Smooth muscle cell of the brain vasculature (primary cell): ENCODE measurements at places on chromosomes 1 and 21.

GRCh38 chr1:178630417-178630816, 94.6 kb upstream of the RALGPS2 start:
- DNase-seq: no peak

GRCh38 chr1:37596182-37596667, 488 bp upstream of the GNL2 start:
- no peak for DNase-seq

DNA sequence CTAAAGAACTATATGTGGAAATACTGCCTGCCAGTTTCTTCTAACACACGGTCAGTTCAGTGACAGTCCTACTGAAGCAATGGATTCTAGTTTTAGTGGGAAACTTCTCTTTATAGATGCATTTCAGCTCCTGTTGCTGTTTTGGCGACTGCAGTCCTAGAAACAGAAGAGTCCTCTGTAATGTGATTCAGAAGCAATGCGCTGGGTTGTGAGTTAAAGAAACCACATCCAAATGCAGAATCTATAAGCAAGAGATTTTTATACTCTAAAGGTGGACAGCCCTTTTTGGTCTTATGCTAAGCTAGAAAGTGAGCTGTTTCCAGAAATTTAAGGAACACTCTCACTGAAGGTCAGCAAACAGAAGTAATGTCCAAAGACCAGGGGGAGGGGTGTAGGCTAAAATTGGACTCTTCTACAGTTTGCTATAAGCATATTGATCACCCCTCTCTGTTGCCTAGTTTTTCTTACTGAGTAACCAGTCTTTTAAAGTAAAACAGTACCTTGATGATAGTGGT, 30.8 kb downstream of the DUSP10 start:
- DNase-seq: no peak

GRCh38 chr1:231311720-231312431, 25.8 kb downstream of the EXOC8 start:
- no peak for DNase-seq

DNA sequence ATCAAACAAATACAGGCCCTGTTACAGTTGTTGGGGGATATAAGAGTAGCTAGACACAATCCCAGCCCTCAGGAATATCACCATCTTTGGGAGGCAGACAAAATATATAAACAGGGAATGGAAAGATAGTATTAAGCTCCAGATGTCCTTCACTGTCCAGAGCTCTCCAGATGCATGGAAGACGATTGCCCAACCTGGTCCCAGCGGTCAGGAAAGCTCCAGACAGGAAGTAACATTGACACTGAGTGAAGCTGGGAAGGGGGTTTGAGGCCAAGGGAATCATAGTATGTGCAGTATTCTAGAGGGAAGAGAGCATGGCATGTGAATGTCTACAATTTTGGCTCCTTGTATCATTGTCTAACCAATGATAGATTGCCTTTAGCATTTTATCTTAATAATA, 173.9 kb upstream of the HOOK1 start:
- no peak for DNase-seq

DNA sequence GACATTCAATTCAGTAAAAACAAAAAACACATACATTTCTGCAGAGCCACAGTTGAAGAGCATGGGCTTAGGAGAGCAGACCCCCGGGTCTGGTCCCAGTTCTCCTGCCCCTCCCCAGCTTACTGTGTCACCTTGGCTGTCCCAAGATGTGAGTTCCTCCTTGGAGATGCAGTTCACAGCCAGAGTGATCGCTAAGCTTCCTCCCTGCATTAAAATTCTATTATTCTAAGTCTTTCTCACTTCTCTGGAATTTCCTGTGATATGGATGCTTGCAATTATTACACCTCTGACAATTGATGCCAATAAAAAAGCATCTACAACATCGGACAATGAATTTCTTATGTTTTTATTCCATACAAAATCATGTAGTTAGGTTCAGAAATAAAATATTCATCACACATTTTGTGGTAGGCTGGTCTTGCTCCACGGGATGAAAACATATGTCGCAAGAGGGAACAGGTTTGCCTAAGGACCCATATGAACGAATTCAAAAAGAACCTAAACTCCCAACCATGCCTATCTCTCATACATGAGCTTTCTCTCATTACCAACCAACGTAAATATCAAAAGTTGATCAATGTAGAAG, 328.5 kb upstream of the RUNX1 start:
- DNase-seq: no peak

GRCh38 chr1:231616667-231617066, 9.9 kb upstream of the DISC1 start:
- DNase-seq: no peak

- no peak for DNase-seq
Observed at GRCh38 chr1:8065369-8065768, 39.3 kb upstream of the ERRFI1 start.

GRCh38 chr1:57517587-57518374, 93.9 kb upstream of the DAB1 start:
- no peak for DNase-seq

GRCh38 chr1:43558346-43558841, 27.7 kb downstream of the PTPRF start:
- no peak for DNase-seq

- no peak for DNase-seq
Observed at GRCh38 chr1:117770981-117771531, 158.4 kb downstream of the GDAP2 start.

DNA sequence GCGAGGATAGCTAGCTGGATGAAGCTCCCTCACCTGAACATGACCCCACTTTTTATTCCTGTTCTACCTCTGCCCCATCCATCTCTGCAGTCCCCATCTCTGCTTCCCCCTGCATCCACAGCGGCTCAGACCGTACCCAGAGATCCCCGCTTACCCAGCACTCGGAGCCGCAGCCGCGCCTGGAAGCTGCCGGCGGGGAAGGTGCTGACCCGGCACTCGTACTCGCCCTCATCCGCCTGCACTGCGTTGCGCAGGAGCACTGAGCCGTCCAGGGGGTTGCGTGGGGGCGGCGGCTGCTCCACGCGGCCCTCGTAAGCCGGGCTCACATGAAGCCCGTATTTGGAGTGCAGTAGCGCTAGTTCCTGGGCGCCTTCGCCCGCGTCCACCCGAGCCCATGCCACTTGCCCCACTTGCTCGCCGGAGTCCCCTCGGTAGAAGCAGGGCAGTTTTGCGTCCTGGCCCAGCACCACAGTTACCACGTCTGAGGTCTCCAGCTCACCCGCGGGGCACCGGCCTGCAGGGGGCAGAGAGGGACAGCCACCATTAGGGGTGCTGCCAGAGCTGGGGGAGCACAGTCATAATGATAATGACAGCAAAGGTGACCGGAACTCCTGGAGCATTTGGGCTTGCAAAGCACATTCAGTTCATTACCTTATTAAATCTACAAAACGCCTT, 9.8 kb downstream of the NECTIN4 start:
- DNase-seq: no peak

- no peak for DNase-seq
Observed at GRCh38 chr1:169044296-169044695, 62.2 kb upstream of the ATP1B1 start.

DNA sequence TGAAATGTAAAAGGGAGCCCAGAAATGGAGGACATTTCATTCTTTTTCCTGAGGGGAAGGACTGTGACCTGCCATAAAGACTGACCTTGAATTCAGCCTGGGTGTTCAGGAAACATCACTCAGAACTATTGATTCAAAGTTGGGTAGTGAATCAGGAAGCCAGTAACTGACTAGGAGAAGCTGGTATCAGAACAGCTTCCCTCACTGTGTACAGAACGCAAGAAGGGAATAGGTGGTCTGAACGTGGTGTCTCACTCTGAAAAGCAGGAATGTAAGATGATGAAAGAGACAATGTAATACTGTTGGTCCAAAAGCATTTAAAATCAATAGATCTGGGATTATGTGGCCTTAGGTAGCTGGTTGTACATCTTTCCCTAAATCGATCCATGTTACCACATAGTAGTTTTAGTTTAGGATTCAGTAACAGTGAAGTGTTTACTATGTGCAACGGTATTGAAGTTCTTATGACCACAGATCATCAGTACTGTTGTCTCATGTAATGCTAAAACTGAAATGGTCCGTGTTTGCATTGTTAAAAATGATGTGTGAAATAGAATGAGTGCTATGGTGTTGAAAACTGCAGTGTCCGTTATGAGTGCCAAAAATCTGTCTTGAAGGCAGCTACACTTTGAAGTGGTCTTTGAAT, 2.9 kb downstream of the RGS2 start:
- no peak for DNase-seq

- no peak for DNase-seq
Observed at GRCh38 chr1:197466813-197467212, 198.8 kb downstream of the CRB1 start.

- no peak for DNase-seq
Observed at GRCh38 chr1:68703921-68704354, 207.1 kb upstream of the DEPDC1 start.

DNA sequence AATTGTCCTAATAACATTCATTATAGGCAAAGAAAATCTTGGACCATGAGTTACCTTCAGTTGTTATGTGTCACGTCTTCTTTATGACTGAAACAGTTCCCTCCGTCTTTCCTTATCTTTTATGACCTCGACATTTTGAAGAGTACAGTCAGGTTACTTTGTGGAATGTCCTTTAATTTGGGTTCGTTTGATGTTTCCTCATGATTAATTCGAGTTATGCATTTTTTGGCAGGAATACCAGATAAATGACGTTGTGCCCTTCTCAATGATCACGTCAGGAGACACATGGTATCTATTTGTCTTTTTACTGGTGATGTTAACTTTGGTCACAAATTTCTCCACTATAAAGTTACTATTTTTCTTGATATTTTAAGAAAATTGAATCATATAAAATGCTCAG, 17.3 kb upstream of the KLF17 start:
- DNase-seq: no peak

DNA sequence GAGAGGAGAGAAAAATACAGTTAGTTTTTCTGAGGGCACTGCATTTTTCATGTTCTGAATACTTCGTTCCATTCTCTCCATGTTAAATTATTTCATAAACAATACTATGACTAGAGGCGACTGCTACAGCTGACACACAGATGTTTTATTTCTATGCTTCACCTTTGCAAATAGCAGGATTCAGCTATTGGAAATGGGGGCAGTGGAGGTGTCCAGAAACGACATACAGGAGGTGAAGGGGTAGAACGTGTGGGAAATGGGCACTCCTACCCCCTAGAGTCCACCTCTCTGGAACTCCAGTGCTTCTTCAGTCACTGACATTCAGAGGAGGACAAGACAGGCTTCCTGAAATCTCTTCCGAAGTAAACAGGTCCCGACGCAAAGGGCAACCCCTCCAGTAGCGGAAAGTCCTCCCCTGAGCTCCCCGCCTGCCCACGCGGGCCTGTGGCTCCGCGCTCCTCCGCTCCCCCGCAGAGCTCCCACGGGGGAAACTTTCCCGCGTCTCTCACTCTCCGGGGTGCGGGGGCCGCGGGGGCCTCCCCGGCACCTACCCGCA, 480 bp downstream of the DPYD start:
- no peak for DNase-seq

DNA sequence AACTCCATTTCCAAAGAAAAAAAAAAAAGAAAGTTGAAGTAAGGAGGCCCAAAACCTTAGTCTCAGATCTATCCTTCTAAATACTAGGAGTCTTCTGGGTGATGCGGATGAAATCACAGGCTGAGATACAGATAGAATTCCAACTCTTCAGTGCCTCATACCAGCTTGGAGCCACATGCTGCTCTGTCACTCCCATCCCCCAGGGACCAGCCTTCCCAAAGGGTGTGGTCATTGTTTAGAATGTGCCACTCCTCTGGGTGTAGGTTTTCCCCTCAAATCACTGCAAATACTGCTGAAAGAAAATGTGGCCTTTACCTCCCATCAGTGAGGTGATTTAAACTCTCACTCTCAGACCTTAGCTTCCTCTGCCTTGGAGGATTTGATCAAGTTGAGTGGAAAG, 112.9 kb downstream of the CDC7 start:
- DNase-seq: no peak

DNA sequence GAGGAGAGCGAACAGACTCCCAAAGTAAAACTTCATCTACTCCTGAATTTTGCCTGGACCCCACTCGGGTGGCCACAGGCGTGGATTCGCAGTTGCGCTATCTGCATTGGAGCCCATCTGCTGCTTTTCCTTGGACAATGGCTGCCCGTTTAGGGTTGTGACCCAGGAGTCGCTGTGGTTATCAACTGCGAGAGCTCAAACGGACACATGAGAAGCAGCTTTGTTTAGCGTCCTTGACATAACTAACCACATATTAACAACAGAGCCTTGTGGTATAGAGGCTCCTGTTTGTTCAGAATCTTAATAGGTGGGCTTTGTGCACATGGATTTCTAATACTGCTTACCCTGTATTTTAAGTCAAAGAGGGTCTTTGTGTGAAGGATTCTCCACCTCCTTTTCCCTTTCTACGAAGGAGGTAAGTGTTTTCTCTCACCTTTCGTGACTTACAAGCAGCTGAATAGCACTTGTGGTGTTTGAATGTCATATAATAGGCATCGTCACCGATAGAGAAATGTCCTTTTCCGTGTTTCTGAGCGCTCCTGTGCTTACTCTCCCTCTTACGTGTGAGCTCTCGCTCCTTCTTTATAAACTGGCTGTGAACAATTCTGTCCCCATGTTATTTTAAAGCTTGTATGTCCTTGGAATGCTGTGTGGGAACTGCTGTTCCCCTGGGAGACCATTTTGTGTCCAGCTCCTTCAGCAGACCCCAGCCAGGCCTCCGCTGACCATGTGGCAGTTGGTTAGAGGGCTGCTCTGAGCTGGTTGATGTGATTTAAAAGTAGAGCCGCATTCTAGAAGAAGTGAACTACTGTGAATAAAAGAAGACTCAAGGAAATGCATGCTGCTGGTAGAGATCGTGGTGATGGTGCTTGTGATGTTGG, 441.4 kb downstream of the RPS6KC1 start:
- DNase-seq: no peak

DNA sequence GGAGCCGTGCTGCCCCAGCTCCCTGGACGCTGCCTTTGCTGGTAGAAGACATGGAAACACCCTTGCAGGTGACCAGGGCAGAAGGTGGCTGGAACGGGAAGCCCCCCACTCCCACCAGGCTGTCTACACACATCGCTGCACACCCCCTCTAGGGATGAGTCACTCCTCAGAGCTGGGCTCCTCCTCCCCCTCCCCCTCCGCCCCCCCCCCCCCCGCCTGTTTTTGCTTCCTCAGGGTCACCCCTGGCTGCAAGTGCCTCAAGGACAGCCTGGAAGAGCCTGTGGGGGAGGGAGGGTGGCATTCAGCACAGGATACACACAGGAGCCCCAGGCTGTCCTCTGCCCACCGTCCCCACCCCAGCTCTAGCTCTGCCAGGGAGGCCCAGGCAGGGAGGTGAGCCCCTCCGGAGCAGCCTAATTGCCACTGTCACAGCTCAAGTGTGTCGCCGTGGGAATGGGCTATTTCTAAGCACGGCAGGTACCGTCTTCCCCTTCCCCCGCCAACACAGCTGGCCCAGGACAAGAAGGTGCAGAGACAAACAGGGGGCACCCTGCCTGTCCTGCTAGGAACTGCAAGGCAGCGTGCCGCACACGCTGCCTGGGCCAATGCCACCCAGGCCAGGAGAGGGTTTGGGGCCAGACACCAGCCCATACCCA, 2.5 kb downstream of the FNDC10 start:
- DNase-seq: no peak

GRCh38 chr1:207951652-207952051, 40.7 kb upstream of the CD34 start:
- no peak for DNase-seq
